Activated CD8-positive, alpha-beta memory T cell treated with anti-CD3 and anti-CD28 coated beads for 1 hour (primary cell): ENCODE measurements at places on chromosomes 6 and 20.

DNA sequence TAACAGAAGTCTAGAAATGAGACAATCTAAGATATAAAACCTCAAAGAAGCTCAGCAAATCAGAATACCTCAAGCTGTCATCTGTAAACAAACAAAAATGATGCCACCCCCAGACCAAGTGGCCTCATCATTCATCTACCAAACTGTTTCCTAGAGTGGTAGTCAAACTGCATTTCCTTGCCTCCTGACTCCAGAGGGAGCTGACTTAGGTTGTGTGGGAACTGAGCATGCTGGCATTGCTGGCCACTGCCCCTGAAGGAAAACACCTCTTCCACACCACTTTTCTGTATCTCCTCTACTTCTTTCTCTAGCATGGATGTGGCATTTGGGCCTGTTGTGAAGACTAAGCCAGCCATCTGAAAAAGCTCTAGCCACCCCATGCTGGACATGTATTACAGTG lies 56.3 kb downstream of the ZHX3 start:
- DNase-seq = no peak

DNA sequence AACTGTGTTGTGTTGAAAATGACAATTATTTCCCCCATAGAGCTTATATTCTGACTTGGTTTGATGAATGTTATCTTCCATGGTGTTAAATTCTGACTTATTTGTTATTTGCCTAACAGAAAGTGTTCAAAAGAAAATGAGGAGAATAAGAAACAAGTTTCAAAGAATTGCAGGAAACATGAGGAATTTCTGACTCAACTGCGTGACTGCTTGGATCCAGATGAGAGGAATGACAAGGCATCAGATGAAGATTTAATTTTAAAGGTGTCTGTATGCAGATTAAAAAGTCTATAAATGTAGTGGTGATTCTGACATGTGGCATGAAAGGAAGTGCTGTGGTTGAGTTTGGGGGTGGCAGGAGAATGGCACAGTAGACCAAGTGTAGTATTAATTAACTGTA lies 50.6 kb downstream of the CCDC170 start:
- DNase-seq = no peak

- DNase-seq = no peak
Observed at GRCh38 chr6:169943241-169944060, 192.0 kb downstream of the ERMARD start.

DNA sequence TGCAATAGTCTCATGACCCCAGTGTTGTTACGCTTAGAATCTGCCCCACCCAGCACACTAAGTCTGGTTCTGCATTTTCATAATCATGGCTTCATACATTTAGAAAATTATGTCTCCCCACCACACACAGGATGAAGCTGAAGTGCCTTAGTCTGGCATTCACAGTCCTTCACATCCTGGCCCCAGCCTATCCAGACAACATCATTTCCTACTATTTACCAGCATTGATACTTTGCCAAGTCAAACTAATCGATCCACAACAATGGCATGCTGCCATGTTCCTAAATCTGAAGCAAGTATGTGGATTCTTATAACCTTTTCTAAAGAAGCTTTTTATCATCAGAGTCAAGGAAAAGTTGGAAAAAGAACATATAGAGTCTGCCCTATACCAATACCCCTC lies 132.4 kb upstream of the FBXL4 start:
- DNase-seq = no peak

DNA sequence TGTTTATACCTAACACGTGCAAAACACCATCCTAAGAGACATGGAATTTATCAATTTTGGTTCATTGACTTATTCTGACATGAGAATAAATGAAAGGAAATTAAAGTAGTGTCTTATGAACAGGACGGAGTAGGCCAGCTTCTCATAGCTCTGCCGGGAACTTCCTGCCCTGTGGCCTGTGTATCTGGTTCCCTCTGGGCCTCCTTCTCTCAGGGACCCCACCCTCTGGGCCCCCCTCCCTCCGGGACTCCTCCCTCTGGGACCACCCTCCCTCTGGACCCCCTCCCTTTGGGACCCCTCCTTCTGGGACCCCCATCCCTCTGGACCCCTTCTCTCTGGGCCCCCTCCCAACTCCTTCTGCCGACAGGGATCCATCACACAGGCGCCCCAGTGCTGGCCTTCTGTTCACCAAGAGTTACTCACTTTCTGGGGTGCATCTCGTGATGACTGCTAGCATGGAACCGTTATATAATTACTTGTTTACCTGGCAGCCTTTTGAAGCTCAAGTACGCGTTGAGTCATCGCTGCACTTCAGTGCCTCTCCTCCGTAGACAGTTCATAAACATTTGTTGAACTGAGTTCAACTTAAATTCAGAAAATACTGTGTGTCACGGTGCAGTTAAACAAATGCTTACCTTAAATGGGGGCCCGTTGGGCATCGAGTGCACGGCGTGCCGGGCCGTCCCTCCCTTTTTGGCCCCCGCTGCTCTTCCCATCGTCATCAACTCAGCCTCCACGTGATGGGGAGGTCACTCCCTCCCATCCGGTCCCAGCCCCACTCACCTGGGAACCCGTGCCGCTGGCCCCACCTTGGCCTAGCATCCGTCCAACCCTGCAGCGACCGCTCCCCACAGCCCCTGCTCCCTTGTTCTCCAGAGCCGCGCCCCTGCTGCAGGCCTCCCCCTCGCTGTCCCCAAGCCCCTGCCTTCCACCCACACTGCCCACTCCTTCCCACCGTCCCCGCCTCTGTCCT lies 8.1 kb downstream of the CCR6 start:
- no peak for DNase-seq

- DNase-seq = no peak
Observed at GRCh38 chr6:154229786-154230185, 126.8 kb downstream of the IPCEF1 start.

DNA sequence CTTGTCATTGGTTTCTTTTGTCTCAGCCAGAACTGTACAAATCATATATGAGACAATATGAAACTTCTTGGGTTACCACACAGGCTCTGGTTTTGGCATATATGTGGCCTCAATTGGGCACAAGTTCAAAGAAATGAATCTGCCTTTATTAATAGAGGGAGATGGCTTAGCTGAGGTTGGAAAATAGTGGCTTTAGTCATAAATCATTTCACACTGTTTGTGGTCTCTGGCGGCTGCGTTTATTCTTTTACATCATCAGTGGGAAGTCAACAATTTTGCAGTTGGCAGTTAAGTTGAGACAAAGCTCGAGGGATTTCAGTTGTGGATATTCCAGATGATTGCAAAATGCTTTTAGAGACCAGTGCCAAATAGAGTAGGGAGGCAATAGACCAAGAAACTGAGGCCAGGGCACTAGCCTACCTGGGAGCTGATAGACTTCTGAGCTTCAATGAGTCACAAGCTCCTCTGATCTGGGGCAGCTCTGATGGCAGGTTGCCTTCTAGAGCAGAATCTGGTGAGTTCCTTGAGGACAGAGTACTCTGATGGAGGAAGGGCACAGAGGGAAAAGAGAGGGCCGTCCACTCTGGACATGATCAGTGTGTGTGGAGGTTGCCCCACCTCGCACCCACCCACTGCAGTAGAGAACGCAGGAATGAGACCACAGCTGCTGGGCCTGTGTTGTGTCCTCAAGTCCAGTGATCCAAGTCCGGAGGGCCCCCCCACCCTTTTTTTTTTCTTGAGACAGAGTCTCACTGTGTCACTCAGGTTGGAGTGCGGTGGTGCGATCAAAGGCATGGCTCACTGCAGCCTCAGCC lies 73.5 kb downstream of the ARMC2 start:
- DNase-seq = no peak

DNA sequence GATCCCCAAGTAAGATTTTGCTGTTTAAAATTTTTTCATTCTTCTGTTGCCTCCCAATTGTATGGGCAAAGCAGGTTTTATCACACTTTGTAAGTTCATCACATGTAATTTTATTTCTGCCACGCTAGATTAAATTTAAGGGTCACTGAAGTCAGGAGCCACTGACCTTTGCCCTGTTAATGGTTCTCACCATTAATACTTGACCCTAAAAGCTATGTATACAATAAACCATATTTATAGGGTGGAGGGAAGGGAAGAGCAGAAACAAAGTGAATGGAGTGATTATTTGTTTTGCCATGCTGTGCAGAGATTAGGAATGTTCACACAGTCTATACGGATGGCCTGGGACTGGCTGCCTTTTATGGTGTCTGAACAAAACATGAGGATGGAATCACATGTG lies 186.7 kb downstream of the BMP2 start:
- no peak for DNase-seq

DNA sequence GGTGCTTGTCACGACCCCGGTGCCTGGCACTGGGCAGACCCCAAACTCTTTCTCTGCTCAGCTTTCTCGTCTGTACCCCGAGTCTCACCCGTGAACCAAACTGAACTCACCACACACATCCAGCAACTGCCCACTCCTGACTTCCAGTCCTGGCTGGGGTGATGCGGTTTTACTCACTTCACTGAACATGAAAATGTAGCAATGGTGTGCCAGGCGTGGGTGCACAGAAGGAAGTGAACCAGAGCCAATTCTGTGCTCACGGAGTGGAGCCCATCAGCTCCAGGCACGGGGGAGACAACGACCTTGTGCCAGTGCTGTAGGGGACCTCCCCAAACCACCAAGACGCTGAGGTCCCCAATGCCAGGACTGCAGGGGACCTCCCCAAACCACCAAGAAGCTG lies 78.7 kb upstream of the AFDN start:
- DNase-seq = no peak

DNA sequence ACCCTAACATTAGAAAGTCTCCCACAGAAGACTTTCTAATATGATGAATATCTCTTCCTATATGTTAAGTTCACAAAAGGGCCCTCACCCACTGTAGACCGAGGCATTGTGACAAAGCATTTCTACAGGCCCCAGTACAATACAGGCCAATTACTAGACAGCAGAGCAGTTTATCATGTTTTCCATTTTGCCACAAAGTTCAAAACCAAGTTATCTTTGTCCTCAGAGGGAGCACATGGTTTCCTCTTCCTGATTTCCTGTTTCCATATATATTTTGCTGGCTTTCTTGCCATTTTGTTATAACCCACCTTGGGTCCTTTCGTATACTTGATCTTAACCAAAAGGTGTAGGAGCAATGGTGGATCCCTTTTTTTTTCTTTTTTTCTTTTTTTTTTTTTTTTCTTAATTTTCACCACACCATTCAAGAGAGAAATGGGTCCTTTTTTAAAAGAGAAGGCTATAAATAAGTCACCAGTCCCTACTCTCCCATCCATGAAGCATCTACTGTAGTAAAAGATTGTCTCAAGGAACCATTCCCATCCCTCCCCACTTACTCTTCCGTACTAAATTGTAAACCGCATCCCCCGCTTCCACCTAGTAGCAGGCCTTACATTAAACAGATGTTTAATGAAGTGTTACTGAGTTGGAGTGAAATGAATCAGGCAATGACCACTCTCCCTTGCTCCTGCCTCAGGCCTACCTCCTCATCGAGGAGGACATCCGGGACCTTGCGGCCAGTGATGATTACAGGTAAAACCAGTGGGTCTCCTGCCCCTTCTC lies 2.1 kb upstream of the UBE2C start:
- DNase-seq = no peak

GRCh38 chr6:9087470-9087869 lies 652.1 kb upstream of the SLC35B3 start:
- DNase-seq = no peak

- DNase-seq = no peak
Observed at GRCh38 chr20:54058420-54059139, 11.8 kb downstream of the BCAS1 start.

DNA sequence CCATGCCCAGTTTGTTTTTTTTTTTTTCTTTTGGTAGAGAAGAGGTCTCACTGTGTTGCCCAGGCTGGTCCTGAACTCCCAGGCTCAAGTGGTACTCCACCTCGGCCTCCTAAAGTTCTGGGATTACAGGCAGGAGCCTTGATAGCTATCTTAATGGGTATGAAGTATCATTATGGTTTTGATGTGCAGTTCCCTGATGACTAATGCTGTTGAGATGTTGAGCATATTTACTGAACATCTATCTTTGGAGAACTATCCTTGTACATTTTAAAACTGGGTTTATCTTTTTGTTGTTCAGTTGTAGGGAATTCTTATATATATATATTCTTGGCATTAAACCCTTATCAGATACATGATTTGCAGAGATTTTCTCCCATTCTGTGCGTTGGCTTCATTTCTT lies 21.4 kb upstream of the MYL9 start:
- no peak for DNase-seq

DNA sequence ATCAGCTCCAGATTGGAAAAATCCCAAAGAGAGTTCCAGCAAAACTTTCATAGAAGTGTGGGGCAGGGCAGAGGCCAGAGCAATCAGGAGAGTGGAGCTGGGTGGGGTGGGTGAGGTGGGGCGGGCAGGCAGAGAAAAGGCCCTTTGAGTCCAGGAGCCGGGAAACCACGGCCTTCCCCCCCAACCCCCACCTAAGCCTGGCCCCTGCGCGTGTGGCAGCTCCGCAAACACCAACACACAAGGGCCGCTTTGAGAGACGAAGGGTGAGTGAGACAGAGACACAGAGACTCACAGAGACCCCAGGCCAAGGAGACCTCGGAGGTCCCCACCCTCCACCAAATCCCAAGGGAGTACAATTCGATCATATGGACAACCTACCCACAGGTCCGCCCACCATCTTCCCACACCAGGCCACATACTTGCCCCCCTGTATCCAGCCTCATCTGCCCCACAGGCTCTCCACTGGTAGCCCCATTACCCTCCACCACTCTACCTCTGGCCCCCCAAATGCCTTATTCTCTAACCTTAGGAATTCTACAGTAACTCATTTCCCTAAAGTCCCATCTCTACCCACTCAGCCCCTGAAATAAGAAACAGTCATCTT lies 1.7 kb downstream of the COL11A2 start:
- no peak for DNase-seq

- DNase-seq = no peak
Observed at GRCh38 chr20:35561268-35561667, 19.4 kb downstream of the ERGIC3 start.

DNA sequence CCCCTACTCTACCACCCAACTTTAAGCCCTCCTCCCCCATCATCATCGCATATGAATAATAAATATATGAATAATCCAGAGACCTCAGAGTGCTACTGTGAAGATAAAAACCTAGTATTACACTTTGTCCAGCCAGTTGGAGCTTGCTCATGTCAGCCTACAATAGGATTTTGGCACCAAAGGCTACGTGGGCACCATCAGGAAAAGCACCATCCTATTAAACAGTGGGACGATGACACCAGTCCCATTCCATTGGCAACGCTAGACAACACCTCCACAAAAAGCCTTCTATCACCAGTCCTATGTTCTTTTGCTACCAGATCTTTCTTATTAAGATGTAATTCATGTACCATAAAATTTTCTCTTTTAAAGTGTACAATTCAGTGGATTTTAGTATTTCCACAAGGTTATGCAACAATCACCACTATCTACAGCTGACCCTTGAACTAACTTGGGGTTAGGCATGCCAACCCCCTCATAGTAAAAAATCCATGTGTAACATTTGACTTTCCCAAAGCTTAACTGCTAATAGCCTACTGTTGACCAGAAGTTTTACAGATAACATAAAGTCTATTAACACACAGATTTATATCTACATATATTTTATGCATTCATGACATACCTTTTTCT lies 41.1 kb downstream of the CNKSR3 start:
- no peak for DNase-seq
